T-helper 9 cell (primary cell): ENCODE measurements at places on chromosomes 1 and 21.

DNA sequence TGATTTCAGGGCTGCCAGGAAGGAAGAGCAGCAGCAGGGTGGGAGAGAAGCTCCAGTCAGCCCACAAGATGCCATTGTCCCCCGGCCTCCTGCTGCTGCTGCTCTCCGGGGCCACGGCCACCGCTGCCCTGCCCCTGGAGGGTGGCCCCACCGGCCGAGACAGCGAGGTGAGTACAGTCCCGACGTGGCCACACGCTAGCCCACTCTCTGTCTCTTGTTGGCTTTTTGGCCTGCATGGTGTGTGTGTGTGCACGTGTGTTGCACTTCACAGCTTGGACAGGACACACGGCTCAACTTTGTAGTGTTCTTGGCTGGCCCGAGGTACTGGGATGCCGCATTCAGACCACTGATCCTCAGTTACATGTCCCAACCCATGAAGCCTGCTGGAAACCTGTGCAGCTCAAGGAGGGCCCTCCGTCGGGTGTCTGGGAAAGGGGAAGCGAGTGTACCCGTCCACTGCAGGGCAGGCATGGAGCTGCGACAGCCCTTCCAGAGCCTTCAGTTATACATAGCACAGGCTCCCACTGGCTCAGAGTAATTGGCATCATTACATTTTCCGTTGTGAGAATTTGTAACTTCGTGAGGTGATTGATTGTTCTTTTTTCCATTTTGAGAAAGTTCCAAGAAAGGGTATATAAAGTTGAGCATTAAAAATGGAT is 454 bp downstream of the CORT start:
- no peak for DNase-seq

- DNase-seq, result no peak
Observed at GRCh38 chr1:151984313-151984956, 9.2 kb downstream of the S100A10 start.

DNA sequence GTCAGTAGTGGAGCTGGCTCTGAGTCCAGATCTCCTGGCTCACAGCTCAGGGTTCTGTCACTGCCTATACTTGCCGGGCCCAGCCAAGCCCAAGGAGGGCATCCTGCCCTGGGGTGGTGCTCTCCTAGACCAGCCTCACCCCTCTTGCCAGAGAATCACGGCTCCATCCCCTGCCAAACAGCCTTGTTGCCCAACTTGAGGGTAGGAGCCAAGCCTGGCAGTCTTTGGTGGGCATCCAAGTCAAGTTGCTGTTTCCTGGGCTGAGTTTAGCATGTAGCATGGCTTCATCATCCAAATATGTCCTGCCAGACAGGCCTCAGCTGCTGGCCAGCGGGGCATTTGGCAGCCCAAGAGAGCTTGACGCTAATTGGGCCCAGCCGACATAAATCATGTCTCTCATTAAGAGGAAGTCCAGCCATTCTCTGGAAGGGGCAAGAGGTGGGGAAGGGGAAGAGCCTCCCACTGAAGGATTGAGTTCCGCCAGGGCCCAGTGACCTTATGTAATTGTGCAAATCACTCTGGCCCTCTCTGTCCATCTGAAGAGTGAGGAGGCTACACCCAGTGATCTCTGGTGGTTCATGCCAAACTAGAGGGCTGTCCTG is 22.6 kb upstream of the TRABD2B start:
- DNase-seq, result no peak

DNA sequence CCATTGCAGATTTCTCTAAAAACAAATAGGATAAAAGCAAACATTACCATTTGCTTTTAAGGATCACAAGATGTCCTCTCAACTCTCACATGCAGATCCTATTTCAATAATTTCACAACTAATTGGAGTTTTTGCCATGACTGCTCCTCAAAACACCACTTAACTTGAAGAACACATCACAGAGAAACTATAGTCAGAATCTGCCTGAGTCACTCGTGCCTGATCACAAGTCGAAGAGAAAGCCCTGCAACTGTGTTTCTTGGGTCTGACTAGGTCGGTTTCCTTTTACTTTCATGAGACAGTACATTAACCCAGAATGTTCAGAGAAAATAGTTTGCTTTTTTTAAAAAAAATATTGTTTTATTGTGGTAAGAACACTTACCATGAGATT is 46.3 kb upstream of the SMYD2 start:
- no peak for DNase-seq

- no peak for DNase-seq
Observed at GRCh38 chr1:118116909-118117308, 68.1 kb downstream of the SPAG17 start.

DNA sequence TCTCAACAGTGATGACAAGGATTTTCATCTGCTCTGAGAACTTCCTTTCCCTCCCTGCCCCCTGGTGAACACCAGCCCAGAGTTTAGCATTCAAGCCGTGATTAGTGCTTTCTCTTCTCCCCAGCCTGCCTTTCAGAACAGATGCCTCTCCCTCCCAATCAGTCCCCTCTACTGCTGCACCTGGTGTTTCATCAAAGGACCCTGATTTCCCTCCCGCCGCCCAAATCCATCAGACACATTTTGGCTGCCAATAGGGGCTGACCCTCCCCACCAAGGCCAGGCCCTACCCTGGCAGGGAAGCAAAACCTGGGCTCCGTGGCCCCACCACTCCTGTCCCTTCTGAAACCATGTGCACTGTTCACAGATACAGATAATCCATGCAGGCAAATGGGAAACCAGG is 34.0 kb upstream of the KLHDC7A start:
- no peak for DNase-seq

- DNase-seq, result no peak
Observed at GRCh38 chr1:109902204-109902985, 8.3 kb upstream of the CSF1 start.

DNA sequence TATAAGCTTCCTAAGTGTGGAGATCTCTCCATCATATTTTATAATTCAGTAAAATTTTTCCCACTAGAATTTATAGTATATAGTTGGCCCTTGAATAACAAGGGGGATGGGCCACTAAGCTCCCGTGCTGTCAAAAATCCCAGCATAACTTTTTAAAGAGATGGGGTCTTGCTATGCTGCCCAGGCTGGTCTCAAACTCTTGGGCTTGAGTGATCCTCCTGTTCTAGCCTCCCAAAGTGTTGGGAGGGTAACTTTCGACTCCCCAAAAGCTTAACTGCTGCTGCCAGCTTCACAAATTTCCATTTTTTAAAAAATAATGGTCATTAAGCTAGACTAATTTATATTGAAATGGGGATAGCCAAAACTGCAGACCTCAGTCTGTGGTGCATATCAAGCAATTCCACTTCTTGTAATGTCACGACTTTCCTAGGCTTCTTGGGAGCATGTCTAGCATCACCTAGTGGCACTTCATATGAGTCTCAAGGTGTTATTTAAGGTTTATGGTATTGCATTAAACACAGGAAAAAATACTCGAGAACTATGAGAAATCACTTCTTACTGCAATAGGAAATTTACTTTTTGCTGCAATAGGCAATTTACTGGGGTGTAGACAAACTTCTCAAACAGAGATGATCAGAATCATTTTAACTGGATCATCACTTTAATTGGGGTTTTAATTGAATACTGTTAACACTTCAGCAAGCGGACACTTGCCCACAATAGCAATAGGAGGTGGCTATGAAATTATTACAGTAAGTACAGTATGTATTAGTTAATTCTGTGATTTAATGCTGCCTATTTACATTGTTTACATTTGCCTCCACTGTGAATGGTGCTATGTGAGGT is 19.3 kb upstream of the ACTA1 start:
- no peak for DNase-seq

GRCh38 chr1:147808025-147808424 is 47.6 kb upstream of the GJA5 start:
- no peak for DNase-seq

- DNase-seq, result no peak
Observed at GRCh38 chr21:36697851-36698384, 997 bp upstream of the SIM2 start.

DNA sequence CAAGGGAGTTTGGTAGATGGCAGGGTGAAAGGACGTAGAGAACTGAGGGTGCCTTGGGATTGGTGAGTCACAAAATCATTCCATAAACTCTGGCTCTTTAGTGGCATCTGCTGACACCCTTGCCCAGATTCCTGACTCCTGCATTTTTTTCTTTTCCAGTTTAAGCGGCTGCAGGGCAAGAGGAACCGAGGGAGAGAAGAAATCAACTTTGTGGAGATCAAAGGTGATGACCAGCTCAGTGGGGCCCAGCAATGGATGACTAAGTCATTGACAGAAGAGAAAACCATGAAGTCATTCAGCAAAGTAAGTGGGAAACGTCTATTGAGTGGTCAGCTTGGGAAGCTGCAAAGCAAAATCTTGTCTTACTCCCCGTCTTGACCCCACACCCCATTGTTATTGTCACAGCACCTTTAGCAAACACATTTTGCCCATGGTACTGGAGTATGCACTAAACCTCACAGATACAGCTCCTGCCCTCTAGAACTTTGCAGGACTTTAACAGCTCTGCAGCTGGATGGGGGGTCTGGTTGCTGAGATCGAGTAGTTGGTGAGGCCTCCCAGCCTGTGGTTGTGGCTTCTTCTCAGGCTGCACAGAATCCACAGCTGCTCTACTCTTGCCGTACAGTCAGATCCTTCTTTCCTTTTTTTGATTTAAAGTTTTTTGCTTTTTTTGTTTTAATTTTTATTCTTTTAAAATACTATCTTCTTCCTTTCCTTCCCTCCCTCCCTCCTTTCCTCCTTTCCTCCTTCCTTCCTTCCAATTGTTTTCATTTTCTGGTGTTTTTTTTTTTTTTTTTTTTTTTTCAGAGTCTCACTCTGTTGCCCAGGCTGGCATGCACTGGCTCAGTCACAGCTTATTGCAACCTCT is 21.9 kb downstream of the SH2D2A start:
- no peak for DNase-seq
